Kidney glomerular epithelial cell (primary cell): ENCODE measurements at places on chromosomes 12 and 14.

DNA sequence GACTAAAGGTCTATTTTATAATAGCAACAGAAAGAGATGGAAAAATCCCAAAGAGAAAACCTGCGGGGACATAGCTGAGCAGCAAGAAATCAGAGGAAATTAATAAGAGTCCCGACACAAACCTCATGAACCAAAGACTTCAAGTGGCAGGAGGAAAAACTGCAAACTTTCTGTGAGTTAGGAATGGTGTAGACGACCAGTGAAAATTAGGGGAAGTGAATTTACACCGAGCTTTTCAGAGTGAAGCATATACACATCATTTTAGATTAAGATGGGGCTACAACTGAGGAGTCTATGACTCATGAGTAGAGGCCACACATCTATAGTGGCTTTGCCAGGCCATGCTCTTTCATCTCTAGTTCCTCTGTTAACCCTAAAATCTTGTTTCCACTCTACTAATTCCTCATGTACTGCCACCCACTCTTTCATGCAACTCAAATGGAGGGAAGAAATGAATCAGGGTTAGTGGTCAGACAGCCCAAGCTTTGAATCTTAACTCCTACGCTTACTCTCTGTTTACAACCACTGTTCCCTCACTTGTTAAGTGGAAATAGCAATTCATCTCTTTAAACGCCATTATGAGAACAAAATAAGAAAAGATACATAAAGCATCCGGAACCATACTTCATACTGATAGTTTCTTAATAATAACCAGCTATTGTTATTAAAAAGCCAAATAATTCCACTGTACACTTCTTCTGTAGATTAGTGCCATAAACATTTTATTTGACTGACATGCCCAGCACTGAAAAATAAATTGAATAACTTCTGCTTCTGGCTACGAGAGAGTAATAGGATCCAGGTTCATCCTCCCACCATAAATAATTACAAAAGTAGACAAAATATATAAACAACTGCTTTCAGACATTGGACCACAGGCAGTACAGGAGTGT lies 219.3 kb downstream of the RMST start:
- no peak for DNase-seq

DNA sequence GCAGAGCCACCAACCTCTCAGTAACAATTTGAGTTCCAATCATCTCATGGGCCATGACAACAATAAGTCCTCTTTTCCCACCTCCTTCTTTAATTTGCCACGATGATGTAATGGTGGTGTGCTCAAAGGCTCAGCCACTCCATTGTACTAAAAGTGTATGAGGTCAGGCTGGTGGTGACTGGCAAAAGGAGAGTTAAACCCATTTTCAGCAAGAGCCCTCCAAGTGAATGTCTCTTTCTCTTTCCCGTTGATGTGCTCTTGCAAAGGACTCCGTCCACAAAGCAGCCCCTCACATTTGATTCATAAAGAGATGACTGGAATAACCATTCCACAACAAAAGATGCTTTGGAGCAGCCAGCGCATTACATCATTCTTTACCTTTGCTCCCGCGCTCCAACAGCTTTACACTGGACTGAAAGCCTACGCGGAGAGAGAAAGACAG lies 41.6 kb downstream of the DUSP16 start:
- no peak for DNase-seq

DNA sequence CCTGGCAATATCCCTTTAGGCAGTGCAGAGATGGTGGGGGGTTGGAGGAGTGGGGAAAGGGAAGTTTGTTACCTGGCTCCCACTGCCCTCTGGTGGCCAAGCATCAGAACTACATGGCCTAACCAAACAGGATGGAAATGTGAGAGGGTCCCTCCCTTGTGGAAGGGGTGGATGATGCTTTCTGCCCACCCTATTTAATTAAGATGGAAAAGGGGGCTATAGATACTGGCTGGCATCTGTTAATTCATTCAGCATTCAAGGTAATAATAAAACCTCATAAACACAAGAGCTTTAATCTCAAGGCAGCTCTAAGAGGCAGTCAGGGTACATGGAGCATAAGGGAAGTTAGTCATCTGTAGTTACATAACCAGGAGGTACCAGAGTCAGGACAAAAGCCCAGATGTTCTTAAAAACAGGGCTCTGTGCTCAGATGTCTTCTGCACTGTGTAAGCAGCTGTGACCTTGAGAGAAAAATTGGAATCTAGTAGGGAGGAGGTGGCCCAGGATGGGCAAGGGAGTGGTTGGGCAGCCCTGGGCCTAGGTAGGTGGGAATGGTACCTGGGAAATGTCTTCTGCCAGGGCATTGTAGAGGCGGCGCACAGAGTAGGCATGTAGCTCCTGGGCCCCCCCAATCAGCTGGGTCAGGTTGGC lies 4.6 kb downstream of the AP1G2 start:
- DNase-seq: no peak

DNA sequence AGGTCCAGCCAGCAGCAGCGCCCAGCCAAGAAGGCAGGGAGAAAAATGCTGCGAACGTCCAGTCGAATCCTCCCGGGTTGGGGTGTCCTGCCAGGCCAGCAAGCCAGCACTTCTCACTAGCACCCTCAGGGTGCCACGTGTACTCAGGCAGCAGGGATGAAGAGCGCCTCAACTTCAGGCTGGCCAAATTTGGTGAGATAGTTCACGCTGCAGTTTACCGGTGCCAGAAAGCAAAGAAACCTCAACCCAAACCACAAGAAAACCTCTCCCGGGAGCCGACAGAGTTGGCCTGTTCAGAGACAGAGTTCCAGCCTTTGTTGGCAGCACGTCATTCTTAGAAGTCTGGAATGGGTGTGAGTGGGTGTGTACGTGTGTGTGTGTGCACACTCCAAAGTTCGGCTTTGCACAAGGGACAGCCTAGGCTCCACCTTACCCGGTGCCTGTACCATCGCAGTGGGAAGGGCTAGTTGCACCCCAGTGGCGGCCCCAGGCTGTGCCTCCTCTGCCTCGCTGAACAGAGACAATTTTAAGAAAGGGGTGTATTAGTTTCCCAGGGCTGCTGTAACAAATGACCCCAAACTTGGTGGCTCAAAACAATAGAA lies 42.1 kb downstream of the ELK3 start:
- DNase-seq: no peak

- no peak for DNase-seq
These were observed 27.9 kb downstream of the TMEM30B start for GRCh38 chr14:61253064-61253738.

GRCh38 chr12:96472384-96472783 lies 17.0 kb upstream of the CFAP54 start:
- no peak for DNase-seq

DNA sequence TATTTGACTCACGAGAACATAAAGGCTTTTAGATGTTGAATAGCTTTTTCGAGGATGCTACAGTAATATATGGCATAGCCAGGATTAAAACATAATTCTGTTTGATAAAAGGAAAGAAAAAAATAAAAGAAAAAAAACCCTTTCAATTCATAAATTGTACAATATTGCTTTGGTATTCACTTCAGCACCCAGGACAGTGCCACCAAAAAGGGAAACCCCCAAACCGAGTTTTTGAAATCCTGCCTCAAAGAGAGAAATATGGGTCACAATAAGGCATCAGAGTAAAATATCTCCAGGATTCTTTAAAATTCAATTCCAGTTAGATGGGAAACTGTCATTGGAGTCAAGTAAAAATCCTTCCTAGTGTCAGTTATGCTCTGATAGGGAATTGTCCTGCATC lies 551.2 kb upstream of the SEL1L start:
- DNase-seq: no peak

DNA sequence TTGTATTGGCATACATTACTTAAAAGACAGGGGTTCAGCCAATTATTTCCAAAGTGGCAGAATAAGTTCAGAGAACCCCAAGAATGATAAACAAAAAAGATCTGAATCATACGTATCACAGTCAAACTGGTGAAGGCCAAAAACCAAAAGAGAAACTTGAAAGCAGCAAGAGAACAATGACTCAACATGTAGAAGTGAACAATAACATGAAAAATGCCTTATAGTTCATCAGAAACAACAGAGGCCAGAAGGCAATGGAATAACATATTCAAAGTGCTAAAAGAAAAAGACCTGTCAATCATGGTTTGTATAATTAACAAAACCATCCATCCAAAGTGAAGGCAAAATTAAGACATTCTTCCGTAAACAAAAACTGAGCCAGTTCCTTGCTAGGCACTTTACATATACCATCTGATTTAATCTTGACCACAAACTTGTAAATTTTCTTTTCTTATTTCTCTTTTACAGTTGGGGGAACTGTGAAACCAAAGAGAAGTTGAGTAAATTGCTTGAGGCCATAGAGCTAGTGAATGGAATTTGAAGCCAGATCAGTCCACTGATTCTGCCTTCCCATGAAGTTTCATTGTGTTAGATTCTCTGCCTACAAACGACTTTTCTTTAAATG lies 232.1 kb upstream of the SEL1L start:
- no peak for DNase-seq

GRCh38 chr14:56514663-56515371 lies 64.8 kb upstream of the TMEM260 start:
- peak; percentile 36 for DNase-seq

- DNase-seq: no peak
These were observed 816.9 kb downstream of the AACS start for GRCh38 chr12:125882141-125882540.

DNA sequence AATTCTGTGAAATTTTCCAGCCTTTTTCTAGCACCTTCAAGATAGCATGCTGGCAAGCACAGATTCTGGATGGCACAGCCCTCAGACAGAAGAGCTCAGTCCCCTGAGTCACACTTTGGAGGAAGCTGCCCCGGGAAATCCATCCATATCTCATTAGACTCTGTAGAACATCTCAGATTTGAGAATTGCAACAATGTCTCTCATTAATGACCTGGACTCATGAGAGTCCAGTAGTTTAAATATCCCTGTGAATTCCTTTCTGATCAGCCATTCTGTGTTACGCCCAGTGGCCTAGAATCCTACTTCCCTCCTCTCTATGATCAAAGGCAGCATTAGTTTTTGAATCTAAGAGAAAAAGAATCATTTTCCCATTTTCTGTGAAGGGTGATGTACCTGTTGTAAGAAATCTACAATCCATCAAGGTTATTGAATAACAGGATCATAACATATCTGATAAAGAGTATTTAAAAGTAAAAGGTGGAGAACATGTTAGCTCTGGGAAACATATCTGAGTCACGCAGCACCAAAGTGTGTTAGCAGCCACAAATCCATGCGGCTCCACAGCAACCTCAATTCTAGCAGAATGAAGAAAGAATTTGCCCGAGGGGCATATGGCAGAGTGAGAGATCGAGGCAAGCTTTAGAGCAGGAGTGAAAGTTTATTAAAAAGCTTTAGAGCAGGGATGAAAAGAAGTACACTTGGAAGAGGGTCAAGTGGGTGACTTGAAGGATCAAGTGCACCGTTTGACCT lies 855.6 kb upstream of the TMEM132C start:
- no peak for DNase-seq

DNA sequence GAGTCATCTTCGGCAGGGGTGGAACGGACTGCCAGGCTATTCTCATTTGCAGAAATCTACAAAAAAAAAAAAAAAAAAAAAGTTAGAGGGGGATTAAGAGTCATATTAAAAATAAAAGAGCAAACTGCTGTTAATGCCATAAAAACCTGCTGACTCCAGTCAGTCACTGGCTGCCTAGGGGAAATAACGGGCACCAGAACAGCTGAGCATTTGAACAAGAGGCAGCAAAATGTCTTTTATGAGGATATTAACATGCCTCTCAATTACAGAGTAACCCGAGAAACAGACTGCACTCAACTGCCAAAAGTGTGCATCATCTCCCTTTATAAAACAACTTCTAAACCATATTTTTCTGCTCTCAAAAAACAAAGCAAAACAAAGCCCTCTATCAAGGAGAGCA lies 28.7 kb upstream of the CERS5 start:
- no peak for DNase-seq
